ENCODE measurements at places on chromosomes 13 and 19. TPM values are rescaled to one million over a fixed set of nuclear protein-coding genes. Genes with fewer than 3 reads are reported as not detected.
A peak's percentile ranks its signal among the peaks of the same experiment; 100 is the strongest.

ZNF723 gene
- total RNA-seq = 0.14 TPM

DNA sequence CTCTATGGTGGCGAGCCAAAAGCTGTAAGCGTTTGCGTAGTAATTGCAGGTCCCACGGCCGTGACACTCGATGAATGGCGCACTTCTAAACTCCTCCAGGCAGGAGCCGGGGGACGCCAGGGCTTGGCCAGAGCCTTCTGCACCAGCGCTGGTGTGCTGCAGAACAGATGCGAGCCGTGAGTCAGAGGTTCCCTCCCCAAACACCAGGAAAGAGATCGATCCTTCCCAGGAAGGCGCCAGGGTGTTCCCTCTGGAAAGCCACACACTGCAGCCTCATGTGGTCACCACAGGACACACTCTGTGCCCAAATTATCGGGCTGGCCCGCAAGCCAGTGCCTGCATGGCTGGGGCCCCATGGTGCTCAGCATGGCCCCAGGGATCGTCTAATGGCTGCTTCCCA lies 154.6 kb downstream of the COL4A1 start:
- no peak for DNase-seq

DNA sequence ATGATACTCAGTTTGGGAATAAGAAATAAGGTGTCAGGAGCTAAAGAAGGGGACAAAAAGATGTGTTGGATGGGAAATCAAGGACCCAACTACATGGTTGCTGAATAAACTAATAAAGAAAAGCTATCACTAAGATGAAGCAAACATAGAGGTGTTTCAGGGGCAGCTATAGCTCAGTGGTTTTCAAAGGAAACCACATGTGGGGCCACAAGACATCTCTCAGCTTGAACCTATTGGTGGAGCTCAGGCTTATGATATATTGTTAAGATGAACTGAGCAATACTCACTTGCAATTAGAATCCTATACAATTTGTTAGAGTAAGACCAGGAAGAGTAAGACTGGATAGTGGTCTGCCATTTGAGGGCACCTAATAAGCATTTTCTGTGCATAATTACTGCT lies 45.1 kb upstream of the SPRY2 start:
- DNase-seq = no peak

FXYD1 gene
- not detected for total RNA-seq

- DNase-seq = no peak
These were observed 53.2 kb downstream of the TMED1 start for GRCh38 chr19:10782795-10783194.

PROSER1 gene
- total RNA-seq = 12.9 TPM

FPR1 gene
- total RNA-seq = 2.5 TPM

DNA sequence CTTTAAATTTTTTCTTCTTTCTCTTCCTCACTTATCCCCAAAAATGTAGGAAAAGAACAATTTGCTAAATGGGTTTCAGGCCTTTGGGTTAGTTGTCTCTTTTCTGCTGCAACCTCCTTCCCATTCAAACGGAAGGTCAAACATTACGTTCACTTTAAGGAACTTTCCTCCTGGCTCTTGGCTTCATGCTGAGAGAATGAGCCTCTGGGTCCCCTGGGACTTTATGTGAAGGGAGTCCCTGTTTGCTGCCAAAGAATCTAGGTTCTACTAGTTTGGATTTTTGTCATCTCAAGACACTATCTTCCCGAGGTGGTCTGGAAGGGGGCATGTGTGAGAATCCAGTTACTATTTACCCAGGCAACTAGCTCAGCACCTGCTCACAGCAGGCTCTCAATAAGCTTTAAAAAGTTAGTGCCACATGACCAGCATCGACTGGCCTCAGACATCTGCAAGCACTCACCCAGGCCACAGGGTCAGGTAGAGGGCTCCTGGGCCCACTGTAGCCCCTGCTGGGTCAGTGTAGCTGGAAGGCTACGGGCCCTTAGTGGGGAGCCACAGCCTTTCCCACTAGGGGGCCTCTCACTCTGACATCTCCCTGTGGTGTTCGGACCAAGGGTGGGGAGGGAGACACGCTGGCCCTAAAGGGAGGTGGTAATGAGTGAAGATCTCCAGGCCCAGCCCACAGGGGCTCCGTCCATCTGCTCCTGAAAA lies 40.5 kb downstream of the FAM124A start:
- DNase-seq = no peak

GRCh38 chr13:109785141-109785891 lies 1.1 kb downstream of the IRS2 start:
- peak; percentile 24 for DNase-seq

GRCh38 chr19:30785458-30786137 lies 413.4 kb downstream of the ZNF536 start:
- DNase-seq = no peak

- DNase-seq = peak; percentile 81
These were observed 2.6 kb upstream of the DOHH start for GRCh38 chr19:3503036-3503572.

DNA sequence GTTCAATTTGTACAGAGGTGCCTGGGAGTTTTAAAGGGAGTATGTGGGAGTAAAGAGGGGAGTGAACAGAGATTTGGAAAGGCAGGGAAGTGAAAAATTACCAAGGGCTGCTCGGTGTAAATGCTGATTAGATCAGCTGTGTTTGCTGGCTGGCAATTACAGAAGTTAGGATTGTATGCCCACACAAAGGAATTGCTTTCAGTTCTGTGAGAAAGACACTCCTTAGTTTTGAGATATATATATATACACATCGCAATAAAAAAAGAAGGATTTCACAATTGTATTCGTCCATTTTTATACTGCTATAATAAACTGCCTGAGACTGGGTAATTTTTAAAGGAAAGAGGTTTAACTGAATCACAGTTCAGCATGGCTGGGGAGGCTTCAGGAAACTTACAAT lies 196.3 kb downstream of the SLITRK5 start:
- DNase-seq = no peak

DNA sequence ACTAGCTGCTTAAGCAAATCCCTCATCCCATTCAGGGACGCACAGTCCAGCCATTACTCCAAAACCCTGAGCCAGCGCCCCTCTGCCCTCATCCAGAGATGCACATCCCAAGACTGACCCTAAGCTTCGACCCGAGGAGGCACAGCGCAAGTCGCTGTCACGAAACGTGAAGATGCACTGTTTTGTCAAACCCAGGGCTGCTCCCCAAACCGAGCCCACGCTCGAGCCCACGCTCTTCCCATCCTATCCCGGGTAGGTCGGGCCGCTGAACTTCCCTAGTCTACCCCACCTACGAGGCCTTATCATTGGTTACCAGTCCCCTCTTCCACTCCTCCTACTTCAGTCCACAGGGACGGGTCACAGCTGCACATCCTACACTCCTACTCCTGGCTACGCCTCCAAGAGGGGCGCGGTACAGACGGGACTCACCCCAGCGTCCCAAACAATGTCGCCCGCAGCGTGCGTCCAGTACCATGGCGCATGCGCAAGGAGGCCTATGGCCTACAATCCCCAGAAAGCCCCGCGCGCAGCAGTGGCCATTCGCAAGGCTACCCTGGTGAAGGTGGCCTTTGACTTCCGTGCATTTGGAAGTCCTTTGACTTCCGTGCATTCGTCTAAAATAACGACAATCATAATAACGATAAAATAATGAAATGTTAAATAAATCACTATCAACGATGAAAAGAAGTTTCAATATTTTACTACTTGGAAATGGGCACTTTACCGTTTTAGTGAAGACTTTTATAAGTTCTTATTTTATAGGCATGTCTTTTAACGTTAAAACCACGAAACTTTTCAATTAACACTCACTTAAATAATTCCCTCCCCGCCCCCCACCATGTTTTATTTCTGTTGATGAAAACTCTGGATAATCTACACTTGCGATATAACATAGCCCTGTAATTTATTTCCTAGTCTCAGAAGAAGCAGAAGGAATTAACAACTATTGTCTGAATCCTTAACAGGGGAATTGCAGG lies at the start of gene ZNF285:
ZNF285 (minus strand) TSS at position 470 of the 977 bp plus-strand sequence. CDS start 4,395 bp downstream, outside the sequence.
- DNase-seq = peak; percentile 91

ETV2 gene
- 4.9 TPM for total RNA-seq

RCBTB2 gene
- total RNA-seq = 7.0 TPM

TNFSF9 gene
- total RNA-seq = 17.8 TPM
